D721Med (cell line): ENCODE measurements at places on chromosomes 2 and 18.

DNA sequence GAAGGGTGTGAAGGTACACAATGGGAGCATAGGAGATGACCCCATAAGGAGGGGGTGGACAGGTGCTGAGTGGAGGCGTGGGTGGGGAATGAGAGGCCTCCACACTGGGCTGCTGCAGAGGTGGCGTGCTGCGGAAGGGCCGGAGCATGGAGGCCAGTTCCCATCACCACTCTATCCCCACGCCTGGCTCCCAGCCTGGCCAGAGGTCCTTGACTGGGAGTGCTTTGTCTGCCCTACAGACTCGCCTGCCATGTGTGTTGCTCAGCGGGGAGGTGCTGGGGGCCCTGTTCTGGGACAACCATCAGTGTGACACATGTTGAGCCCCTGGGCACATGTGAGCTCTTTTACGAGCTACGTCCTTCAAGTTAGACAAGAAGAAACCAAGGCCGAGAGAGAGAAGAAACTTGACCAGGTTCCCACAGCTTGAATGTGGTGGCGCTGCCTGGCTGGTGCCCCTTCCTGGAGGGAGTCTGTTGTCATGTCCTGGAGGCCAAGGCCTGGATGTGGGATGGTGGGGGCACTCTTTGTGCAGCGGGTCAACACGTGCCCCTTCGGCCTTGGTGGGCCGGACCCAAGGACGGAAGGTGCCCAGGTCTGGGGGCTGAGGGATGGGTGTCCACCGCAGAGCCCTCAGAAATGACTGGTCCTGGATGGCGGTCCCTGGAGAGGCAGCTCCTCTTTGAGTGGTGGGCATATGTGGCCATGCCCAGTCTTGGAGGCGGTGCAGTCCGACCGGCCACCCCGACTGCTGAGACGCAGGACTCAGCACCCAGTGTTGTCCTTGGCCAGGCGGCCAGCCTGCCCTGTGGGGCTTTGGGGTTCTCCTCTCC is 1.2 kb upstream of the INPP5D start:
- no peak for DNase-seq

- no peak for DNase-seq
These were observed 61.0 kb downstream of the AQP4 start for GRCh38 chr18:26804519-26804918.

- DNase-seq: no peak
These were observed 32.4 kb downstream of the KCNK3 start for GRCh38 chr2:26724784-26725520.

- DNase-seq: peak; percentile 50
These were observed 74.2 kb downstream of the VIT start for GRCh38 chr2:36770542-36771287.

GRCh38 chr2:187477051-187477450 is 29.0 kb upstream of the CALCRL start:
- DNase-seq: no peak

DNA sequence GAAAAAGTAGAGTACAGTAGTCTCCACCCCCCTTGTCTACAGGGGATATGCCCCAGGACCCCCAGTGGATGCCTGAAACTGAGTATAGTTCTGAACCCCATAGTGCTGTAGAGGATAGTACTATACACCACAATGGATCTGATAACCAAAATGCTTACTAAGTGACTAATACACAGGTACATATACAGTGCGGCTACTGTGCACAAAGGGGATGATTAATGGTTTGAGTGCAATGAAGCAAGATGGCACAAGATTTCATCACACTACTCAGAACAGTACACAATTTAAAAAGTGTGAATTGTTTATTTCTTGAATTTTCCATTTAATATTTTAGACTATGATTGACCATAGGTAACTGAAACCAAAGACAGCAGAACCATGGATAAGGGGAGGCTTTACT is 446.9 kb upstream of the NRP2 start:
- no peak for DNase-seq

DNA sequence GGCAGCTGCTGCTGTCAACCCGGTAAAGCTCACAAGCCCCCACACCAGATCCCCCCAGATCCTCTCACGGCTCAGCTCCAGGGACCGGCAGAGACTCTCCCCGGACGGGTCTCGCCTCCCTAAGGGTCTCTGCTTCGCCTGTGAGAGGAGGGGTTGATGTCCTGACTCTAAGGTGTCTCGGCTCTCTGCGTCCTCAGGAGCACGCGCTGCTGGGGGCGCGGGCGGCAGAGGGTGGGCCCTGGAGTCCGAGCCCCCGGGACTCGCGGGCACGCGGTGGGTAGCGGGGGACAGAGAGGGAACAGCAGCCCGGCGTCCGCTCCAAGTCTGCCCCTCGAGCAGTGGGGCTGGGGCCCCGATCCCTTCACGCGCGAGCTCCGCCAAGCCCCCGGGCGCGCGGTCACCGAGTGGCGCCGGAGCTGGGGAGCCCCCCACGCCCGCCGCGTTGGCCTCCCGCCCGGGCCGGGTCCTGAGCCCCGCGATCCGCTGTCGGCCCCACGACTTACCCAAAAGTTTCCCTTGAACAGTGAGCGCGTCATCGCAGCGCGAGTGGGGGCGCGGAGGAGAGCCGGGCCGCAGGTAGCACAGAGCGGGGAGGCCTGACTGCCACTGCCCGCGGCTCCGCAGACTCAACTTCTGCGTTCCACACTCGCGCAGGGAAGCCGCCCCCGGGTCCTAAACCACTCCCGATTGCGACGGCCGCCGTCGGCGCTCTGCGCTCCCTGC is at the start of gene PSTPIP2:
PSTPIP2 (minus strand) TSS at position 608 of the 723 bp plus-strand sequence; CDS start at position 536, 72 bp downstream.
- DNase-seq: no peak

DNA sequence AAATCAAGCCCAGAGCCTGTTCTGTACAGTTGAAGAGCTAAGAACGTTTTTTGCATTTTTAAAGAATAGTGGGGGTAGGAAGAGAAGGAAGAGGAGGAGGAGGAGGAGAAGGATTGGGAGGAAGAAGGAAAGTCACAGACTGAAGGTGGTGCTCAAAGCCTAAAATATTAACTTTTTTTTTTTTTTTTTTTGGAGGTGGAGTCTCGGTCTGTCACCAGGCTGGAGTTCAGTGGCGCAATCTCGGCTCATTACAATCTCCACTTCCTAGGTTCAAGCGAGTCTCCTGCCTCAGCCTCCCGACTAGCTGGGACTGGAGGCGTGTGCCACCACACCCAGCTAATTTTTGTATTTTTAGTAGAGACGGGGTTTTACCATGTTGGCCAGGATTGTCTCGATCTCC is 18.3 kb upstream of the KLHL29 start:
- no peak for DNase-seq

DNA sequence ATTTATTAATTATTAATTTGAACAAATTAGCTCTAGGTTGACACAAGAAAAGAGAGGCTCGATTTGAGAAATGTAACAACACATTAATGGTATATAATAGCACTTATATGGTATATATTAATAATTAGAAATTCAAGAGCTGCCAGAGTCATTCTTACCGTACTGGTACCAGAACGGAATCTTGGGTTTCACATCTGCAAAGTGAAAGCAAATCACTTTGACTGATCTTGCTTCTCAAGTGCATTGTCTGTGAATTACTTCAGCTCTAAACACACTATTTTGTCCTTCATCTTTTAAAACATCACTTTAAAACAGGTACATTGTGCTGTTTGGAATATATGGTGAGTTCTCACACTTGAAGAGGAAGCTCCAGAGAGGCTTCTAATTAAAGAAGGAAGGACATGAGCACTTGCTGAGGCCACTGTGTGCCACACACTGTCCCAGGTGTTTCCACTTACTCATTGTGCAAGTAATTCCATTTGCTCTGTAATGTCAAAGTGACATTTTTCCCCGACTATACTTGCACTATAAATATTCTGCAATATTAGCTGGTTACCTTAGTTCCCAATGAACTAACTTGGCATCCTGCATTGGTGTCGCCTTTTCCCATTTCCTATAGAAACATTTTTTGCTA is 85.8 kb downstream of the PLA2R1 start:
- DNase-seq: no peak

DNA sequence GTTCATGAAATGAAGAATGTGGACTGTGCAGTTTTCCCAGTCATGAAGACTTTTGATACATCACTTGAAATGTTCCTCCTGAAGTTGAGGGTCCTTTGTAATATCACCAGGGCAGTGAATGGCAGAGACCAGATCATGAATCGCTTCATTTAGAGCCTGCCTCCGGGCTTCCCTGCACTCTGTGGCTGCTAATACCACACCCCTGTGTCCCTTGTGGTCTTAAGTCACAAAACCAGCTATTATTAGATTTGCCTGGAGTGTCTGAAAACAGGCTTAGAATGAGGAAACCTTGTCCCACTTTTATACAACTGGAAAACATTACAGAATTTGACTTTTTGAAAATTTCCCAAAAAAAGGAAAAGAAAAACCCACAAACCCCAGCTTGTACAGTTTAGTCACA is 147.9 kb downstream of the MGAT5 start:
- DNase-seq: no peak

DNA sequence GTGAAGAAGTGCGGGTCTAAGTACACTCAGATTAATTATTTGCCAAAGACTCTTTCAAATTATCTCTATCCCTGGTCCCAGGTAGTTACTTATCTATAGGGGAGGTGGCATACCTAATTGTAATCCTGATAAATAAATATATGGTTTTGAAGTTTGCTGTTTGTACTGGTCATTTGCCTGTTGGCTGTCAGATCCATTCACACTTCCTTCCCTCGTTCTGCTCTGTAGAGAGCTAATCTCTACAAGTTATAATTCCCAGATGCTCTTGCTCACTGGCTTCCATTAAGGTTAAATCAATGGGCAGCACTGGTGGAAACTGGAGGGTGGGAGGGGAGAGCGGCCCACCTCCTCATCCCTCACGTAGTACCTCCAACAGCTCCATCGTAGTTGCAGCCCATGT is 447.1 kb downstream of the TXNL1 start:
- no peak for DNase-seq

DNA sequence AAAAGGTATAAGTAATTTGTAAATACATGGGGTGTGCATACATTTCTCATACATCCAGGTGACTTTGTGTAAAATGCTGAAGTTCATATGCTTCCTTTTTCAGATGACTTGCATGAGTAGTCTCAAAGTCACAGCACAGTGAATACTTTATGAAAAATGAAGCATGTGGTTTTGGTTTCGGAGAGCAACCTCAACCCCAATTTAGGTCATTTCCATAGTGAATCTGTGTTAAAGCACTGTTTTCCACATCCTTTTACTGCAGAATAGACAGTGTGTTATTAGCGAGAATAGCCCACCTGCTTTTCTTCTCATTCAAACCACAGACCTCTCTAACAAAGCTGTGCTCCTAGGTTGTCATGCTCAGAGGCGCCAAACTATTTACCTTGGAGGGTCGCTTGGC is 204.4 kb upstream of the RASGRP3 start:
- no peak for DNase-seq

DNA sequence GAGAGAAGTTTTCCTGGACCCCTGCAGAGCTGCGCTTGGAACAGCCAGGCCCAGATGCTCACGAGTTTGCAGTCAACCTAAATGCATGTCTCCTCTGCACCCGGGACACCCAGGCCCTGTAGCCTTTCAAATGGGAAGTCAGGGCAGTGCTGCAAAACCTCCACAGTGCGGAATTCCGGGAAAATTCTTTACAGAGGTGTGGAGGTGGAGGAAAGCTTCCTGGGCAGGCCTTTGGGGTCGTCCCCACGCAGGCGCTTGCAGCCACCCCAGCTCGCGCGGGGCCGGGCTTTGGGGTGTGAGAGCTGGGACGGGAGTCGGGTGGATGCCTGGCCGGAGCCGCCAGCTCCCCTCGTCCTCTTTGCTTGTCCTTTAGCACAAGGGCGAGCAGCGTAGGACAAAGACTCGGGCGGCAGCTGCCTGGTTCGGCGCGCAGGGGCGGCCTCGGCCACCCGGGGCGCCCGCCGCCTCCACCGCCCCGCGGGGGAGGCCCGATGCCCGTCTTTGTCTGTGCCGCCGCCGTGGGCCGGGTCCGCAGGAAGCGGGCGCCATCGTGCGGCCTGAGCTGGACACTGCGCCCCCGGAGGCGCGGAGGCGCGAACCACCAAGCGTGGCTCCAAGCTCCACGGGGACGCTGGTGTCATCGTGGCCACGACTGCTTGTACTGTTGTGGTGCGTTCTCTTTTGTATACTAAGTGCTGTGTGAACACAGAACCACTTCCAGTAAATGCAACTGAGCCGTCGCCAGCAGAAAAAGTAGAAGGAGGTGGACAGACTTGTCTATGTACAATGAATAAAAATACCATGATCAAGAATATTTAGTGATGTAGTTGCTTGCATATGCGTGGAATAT is 28.2 kb upstream of the BCL11A start:
- peak; percentile 73 for DNase-seq

GRCh38 chr2:38474021-38474456 is 97.0 kb upstream of the ATL2 start:
- DNase-seq: no peak

DNA sequence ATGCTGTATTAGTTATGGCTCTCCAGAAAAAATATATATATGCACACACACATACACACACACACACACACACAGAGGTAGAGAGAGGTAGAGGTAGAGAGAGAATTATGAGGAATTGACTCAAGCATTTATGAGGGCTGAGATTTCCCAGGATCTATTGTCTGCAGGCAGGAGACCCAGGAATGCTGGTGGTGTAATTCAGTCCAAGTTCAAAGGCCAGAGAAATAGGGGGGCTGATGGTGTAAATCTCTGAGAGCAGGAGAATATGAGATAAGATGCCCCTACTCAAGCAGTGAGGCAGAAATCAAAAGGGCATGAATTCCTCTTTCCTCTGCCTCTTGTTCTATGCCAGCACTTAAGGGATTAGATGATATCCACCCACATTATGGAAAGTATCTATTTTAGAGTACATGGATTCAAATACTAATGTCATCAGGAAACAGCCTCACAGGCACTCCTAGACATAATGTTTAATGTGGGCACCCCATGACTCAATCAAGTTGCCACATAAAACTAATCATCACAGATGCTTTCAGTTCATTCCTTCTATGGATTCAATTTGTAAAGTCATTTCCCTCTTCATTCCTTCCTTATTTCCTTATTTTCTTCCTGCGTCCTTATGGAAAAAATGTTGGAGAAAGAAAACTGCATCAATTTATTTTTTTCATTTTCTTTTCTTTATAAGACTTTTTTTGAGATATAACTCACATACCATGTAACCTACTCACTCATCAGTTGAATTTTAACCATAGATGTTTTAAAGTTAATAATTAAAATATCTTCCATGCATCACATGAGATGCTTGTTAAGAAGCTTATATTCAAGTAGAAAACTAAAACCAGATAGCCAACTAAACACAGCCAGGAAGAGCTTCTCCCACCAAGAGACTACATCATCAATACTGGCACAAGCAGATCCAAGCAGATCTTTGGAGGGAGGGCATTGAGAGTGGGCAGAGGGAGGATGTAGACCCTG is 406.2 kb downstream of the MBD2 start:
- DNase-seq: no peak

DNA sequence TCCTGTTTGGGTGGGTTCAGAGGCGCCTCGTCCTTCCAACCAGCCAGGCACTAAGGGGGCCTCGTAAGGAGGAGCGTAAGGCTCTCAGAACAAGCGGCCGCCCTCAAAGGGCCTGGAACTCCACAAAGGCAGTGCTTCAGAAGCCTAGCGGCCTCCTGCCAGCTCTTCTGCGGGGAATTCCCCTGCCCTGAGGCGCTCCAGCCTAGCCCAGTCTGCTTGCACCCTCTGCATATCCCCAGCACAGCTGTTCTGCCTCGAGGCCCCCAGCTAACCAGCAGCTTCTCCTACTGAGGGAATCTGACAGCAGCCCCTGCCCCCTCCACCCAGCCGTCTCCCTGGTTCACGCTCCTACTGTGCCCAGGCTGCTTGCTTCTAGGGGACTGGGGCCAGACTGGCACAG is 265.9 kb downstream of the TFCP2L1 start:
- no peak for DNase-seq

- no peak for DNase-seq
These were observed 25.2 kb downstream of the FAM228A start for GRCh38 chr2:24199968-24200590.

- DNase-seq: no peak
These were observed 104.5 kb downstream of the HDAC4 start for GRCh38 chr2:239296020-239296932.
